ENCODE measurements at places on chromosomes 7 and 10.

DNA sequence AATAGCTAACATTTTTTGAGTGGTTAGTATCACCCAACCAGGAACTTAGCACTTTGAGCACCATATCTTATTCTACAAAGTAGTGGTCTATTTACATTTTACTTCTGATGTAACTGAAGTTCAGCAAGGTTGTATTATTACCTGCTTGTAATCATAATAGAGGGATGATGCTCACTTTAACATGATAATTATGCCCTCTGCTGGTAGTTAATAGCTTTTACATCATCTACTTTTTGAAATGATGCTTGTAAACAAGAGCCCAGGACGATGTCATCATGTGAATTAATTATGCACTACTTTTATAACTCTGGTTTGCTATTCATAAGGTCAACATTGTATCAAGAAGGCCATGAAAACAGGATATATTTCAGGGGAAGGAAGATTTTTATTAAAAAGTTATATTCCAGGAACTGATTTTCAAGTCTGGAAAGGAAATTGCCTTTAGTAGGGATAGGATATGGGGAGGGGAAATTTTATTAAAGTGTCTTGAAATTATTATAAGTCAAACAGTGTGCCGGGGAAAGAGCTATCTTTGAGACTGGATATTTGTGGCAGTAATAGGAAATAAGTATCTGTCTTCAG lies 80.3 kb upstream of the SCIN start:
- DNase-seq, result no peak

GRCh38 chr7:135578569-135578968 lies 20.9 kb downstream of the NUP205 start:
- no peak for DNase-seq

DNA sequence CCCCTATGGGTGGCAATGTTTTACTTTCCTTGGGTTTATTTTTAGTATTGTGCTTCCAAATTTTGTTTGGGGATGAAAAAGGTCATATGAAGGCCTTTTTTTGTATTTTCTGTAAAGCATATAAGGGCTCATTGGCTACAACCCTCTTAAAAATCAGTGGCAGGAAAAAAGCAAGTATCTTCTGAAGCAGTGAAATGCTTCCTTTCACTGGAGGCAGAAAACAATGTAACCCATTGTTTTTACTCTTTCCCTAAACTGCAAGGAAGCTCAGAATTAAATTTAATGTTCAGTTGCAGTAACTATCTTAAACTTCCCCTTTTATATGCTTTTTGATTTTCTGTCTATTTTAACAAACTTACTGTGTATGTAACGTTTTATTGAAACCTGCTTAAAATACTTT lies 148.7 kb upstream of the LYZL1 start:
- no peak for DNase-seq

DNA sequence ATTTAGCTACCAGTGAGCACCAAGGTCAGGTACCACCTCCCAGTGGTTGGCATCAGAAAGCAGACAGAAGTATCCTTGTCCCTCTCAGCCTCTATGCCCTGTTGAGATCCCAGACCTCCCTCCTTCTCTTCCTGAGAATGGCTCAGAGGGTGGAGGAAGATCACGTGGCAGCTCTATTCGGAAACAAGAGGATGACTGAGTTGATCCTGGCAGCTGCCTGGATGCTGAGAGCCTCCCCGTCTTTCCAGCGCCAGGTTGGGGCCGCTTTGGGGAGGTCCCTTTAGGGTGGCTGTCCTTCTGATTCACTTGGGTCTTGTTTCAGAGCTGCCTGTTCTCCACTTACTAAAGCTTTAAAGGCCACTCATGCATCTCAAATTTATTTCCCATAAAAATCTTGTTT lies 36.9 kb upstream of the NPFFR1 start:
- DNase-seq, result no peak

DNA sequence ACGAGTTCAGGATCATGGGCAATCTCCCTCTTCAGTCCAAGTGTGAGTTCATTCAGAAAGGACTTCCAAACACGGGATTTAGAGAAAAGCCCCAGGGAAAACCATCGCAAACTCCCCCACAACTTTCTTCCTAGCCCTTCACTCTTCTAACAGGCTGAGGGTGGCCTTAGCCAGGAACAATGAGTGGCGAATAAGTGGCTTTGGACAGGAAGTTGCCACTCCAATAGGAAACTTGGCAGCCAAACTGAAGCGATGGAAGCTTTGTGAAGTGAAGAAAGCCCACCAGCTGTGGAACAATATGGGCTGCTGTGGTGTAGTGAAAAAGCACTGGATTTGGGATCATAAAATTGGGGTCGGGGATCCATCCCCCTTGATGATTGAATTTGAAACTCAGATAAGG lies 193.2 kb downstream of the TEX36 start:
- DNase-seq, result no peak

DNA sequence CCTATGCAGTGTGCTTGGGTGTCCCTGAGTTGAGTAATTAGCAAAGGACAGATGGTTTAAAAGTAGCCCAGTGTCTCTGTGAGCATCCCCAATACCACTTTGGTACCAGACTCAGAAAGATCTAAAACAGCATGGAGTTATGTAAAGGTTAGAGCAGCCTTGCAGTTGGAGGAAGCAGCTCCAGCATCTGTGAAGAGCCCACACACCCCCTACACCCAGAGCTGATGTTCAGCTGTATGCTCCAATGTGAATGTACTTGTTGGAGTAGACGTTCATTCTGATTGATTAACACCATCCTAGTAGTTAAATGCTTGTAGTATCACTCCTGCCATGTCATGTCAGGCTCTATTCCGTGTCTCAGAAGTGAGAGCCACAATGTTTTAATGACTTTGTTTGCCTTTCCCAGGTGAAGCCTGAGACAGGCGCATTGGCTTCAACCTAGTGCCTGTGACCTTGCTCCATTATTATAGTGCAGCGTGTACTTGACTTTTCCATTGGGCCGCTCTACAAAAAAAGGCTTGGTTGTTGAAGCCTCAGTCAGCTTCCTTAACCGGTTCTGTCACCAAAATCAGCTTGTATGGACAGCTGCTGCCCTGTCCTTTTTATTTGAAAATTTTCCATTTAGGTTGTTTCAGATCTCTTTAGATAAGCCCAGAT lies 154.2 kb downstream of the LCOR start:
- no peak for DNase-seq

DNA sequence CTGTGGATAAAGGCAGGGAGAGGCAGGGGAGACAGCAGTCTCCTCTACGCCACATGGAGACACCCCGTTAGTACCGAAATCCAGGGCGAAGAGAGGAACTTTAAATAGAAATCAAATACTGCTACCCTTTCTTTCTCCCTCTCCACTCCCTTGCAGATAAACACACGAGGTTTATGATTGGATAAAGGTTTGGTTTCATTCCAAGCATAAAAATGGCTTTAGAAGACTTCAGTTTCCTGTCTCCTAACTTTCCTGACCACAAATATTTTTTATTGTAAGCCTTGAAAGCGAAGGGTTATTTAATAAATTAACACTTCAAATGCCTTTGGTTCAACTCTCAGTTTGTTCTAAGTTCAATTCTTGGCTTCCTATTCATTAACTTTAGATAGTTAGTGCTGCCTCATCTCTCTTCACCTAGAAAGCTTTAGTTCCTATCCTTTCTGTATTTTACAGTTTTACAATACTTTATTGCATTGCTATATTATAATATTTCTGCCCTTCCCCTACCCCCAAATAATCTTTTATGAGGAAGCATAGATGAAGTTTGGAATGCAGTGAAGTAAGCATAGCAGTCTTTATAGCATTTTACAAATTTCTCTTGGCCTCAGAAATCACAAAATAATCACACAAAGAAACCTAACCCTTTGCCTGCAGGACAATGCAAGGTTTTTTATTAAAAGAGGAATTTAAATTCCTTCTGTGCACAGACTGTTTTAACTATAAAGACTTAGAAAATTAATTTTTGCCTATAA lies 31.5 kb upstream of the ARID5B start:
- DNase-seq, result no peak

DNA sequence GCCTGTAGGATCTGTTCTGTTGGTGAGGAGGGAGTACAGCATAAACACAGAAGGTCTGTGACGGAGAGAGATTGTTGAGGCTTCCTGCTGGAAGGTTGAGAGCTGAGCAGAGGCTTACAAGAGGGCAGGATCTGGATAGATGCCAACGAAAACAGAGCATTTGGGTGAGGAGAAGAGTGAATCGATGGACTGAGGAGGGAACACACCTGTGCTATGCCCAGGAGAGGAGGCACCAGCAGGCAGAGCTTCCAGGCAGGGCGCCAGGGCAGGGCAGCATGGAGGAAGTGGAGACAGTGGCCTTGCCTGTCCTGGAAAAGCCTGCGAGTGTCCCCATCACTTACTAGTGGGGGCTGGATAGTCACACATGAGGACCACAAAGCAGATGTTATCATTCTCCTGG lies 282.9 kb downstream of the PAXIP1 start:
- no peak for DNase-seq

DNA sequence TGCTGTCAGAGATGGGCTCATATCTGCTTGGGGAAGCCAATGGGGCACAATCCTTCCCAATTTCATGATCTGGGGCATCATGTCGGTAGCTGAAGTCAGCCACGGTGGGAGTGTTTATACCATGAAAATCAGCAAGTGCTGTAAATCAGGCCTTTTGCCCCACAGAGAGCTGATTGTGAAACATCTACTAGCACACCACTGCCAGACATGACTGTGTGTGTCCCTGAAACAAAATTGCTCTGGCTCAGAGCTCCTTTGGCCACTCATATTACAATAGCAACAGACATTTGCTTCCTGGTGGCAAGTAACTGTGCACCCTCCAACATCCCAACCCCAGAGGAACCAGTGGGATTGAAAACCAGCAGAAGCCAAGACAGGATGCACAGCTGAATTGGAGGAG lies 23.7 kb downstream of the GPR26 start:
- DNase-seq, result no peak

GRCh38 chr10:13859979-13860654 lies 273.4 kb downstream of the PRPF18 start:
- DNase-seq, result no peak

DNA sequence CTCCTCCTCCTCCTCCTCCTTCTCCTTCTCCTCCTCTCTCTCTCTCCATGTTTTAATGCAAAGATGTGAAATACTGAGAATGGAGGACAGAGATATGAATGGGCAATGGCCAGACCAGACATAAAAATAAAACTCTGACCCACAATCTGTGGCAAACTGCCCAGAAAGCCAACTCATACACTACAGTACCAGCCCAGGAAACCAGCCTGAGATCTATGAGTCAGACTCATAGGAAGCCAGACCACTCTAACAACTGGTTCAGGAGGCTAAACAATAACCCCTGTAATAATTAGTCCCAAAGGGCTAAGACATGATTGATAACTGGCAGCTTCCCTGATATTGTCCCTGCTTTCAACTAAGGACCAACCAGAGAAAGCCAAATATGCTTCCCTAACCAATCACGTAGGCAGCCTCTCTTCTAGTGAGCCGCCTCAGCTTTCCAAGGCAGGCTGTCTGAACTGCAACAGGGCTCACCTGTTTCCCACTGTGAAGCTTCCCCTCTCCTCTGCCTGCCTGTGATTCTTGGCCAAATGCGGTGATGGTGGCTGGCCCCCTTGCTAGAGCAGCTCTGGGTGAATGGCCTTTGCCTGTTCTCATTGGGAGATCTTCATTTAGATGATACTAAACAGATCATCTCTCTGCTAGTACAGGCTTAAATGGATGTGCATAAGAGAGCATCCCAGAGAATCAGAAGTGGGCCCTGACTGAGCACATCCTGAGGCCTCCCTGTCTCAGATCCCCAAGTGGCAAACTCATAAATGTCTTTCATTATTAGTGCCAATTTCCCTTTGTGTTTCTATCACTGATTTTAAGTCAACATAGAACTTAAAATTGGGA lies 817.6 kb downstream of the TNS3 start:
- DNase-seq, result no peak

DNA sequence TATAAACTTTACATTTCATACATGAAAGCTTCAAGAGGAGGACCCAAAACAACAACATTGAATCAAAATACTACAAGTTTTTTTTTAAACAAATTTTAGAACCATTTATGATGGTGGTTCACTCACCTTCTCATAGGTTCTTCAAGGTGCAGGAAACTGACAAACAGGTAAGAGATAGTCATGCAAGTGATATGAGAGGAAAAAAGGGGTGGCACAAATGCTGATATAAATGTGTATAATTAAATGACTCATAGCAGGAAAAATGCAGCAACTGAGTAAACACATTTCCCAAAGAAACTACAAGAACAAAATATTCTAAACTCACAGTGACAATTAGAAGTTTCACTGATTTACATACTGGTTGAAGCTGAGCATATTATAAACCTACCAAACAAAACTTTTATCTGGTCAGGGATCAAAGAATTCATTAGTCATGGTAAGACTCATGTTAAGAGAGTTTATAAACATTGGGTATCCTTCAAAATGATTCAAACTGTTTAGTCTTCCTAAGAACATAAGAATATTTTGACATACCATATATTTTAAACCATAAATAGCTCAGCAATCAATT lies 14.1 kb downstream of the ZWINT start:
- no peak for DNase-seq

- DNase-seq, result no peak
These were observed 669.4 kb downstream of the INHBA start for GRCh38 chr7:41033500-41033899.

GRCh38 chr10:103451091-103451813 lies 918 bp downstream of the CALHM2 start:
- DNase-seq, result peak; percentile 38

DNA sequence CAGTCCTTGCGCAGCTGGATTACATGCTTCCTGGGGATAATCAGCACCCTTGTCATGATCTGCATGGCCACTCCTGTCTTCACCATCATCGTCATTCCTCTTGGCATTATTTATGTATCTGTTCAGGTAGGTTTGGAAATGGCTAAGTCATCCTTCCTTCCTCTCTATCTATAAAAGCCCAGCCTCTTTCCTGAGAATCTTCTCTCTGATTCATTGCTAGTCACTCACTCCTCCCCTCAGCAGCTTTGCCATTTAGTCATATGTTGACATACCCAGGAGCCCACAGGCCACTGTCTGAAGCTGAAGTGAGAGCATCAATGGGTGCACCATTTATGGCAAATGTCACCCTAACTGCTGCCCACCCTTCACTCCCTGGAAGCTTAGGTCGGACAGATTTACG lies 52.0 kb downstream of the ABCC2 start:
- no peak for DNase-seq

DNA sequence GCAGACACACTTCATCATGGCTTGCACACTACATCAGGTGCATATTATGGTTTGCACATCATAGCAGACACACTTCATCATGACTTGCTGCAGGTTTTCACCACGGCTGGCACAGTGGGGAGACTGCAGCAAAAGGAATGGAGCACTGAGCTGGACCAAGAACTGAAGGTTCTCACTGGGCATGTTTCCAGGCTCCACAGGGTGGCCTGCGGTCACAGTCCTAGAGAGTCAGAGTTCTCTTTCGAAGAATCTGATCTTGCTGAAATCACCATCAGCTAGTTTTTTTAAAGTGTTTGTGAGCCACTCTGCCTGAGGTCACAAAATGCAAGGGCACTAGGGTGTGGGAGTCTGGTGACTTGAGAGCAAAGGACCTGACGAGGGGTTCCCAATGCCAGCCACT lies 140.4 kb upstream of the NPY start:
- DNase-seq, result no peak
